ENCODE measurements at places on chromosomes 3 and 15. TPM values are rescaled to one million over a fixed set of nuclear protein-coding genes. Genes with fewer than 3 reads are reported as not detected.

- DNase-seq, result no peak
These were observed 12.9 kb downstream of the VPS13C start for GRCh38 chr15:62047282-62047827.

- DNase-seq, result no peak
These were observed 296.1 kb downstream of the LRTM1 start for GRCh38 chr3:54631516-54632325.

DNA sequence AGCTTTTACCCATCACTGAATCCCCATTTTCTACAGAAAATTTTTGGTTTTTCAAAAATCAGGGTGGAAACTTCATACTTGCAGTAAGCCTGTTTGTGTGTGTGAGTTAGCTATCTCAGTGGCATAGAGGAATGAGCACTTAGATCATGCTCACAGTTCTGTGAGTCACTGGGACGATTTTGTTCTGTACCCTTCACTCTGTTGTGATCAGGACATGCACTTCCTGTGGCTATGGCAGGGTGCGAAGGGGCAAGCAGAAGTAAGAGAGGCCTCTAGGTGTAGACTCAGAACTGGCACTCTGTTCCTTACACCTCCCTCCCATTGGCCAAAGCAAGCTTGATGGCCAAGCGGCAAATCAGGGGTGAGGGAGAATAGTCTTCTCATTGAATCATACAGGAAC, 11.6 kb downstream of the NIPA2 start:
- no peak for DNase-seq

- DNase-seq, result peak; percentile 85
These were observed 241.7 kb upstream of the ICE2 start for GRCh38 chr15:60720493-60721256.

GRCh38 chr3:156463123-156463522, 91.8 kb downstream of the SSR3 start:
- no peak for DNase-seq

DNA sequence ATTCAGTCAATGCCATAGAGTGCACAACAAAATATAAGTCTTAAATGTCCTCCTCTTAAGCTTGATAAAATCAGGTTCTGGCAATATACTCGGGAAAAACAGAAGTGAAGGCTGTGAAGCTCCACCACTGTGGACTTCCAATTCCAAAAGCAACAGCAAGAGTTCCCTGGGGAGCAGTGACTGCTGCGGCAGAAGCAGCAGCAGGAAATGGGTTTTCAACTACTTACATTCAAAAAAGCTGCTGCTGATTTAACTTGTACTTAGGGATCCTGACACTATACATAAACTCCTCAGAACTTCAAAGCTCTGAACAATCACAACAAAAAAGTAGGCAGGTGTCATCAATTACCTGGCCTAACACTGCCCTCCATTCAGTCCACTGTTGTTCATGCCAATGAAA, 4.7 kb downstream of the CEP152 start:
- DNase-seq, result no peak

GRCh38 chr3:75951941-75952340, 166.6 kb upstream of the ZNF717 start:
- no peak for DNase-seq

GRCh38 chr3:29515451-29515850, 234.6 kb downstream of the RBMS3 start:
- DNase-seq, result peak; percentile 5

DNA sequence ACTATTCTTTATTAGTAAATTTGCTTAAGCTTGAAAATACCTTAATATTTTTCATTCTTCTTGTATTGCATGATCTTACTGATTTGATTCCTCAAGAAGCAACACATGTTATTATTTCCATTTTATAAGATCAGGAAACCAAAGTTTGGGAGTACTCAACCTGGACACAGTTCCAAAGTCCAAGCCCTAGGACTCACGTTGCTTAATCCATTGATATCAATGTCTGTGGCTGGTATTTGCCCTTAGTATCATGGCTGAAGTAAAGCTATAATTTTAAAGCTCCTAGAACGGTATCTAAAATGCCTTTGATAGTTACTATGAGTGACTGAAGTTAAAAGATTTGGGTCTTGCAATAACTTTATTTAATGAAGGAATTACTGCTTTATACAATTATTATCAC, 1045.3 kb downstream of the TUSC7 start:
- no peak for DNase-seq

GRCh38 chr15:42138968-42139386, 17.5 kb downstream of the PLA2G4F start:
- DNase-seq, result no peak

- DNase-seq, result peak; percentile 72
These were observed 4.6 kb downstream of the BCL6 start for GRCh38 chr3:187740421-187741399.

- DNase-seq, result no peak
These were observed 184.0 kb upstream of the SATB1 start for GRCh38 chr3:18609187-18609586.

DNA sequence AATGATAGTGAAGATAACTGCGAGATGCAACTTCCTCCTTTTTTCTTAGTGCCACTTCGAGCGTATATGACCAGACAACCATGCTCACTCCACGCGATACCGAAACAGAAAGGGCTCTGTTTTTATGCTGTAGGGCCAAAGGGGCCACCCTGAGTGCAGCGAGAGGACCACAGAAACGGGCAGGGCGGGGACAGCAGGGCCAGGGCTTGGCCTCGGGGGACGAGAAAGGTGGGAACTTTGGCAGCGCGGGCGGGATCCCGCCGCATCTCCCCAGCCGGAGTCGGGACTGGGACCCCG, 483 bp downstream of the VPS13C start:
- DNase-seq, result peak; percentile 83

DNA sequence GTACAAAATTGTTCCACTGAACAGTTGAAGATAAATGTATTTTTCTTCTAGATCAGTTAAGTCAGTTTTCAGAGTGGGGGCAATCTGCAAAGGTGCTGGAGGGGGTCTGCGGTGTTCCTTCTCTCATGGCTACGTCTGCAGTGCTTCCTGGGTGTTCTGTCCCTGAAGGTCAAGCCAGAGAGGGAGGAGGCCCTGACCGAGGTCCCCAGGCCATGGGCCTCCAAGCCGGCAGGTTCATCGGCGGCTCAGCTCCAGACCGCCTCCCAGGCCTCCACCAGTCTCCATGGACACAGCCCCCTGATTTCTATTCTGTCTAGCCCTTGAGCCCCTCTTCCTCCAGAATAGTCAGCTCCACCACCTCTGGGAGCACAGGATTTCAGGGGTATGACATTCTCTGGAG, 28.5 kb upstream of the TSEN2 start:
- DNase-seq, result no peak

- DNase-seq, result no peak
These were observed 40.0 kb downstream of the USP3 start for GRCh38 chr15:63544258-63545026.

GRCh38 chr3:9826815-9827573, 16.8 kb downstream of the RPUSD3 start:
- peak; percentile 51 for DNase-seq

GRCh38 chr3:24433838-24434591, 60.6 kb downstream of the THRB start:
- DNase-seq, result no peak

DNA sequence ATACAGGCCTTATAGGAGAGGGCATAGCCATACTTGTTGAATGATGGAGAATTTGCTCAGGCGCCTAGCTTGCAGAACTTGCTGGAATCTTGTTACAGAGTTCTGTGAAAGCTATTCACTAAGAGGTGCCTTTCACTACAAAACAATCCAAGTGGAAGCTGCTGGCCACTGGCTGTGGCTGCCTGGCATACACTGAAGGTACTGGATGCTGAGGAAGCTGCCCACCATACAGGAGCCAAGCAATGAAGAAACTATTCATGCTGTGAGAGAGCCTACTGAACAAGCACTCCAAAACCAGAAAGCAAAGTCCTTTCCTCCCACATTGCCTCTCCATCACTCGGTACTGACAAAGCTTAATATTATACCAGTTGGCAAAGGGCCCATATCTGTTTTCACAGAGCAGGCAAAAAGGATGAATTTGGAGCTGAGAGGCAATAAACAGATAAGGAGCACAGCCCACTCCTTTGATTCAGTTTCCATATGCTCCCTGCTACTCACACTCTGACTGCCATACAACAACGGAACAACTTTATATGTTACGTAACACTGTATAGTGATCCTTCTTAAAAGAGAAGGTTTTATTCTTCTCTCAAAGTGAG, 192.6 kb upstream of the ALCAM start:
- DNase-seq, result no peak

DNA sequence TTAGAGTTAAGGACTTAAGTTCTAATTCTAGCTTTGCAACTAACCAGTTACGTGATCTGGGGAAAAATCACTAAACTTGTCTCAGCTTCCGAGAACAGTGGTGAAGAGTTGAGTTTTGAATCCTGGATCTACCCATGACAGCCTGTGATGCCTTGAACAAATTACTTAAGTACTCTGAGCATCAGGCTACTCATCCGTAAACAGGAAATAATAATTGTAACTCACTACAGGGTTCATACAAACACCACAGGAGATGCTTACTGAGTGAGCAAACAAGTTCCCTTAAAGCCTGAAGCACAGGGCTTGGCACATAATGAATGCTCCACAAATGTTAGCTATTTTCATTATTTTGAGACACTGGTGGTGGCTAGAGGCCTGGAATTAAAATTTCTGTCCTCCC, 158.8 kb downstream of the ERC2 start:
- DNase-seq, result no peak

- DNase-seq, result no peak
These were observed 2.7 kb upstream of the MNS1 start for GRCh38 chr15:56467616-56468015.

GRCh38 chr15:45523166-45523460, 558 bp upstream of the SLC30A4 start:
- peak; percentile 3 for DNase-seq

GRCh38 chr3:107662124-107662507, 139.4 kb downstream of the BBX start:
- no peak for DNase-seq

- DNase-seq, result no peak
These were observed 71.6 kb upstream of the ZNF280D start for GRCh38 chr15:56804938-56805337.

DNA sequence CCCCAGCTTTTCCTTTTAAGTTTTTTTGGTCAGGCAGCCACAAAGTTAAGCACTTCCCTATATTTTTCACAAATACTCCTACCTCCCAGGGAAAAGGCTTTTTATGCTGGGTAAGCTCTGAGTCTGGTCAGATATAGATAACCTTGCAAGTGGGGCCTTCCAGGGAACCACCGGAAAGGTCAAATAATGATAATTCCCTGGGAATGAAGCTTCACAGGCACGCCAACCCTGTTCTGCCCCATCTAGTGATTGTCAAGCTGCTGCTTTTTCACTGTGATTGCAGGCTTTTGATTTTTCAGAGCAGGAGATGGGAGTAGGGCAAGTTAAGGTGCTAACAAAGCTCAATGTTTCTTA, 121.0 kb downstream of the ZNF609 start:
- DNase-seq, result no peak

- no peak for DNase-seq
These were observed 4.2 kb downstream of the NCBP2 start for GRCh38 chr3:196938124-196938523.

DNA sequence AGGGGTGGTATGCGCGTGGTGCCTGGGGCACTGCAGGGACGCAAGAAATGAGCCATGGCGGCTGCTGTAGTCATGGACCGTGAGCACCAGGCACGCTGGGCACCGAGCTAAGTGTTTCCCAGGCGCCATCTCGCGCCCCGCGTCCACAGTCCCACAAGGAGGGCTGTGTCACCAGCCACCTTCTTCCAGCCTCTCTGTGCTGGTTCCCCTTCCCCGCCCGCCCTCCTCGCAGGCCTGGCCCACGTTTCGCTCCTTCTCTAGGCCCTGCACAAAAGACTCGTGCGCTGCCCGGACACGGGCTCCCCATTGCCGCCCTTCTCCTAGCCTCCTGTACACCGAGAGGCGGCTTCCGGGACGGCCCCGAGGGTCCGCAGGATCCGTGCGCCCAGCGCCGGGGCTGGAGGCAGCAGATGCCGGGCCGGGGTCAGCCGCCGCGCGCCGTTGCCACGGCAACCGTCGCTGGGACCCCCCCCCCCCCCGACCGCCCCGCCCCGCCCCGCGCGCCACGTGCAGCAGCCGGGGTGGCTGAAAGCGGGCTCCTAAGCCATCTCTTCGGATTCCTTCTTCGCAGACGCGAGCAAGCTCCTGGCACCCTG, 113.4 kb downstream of the SRGAP3 start:
- peak; percentile 5 for DNase-seq

DNA sequence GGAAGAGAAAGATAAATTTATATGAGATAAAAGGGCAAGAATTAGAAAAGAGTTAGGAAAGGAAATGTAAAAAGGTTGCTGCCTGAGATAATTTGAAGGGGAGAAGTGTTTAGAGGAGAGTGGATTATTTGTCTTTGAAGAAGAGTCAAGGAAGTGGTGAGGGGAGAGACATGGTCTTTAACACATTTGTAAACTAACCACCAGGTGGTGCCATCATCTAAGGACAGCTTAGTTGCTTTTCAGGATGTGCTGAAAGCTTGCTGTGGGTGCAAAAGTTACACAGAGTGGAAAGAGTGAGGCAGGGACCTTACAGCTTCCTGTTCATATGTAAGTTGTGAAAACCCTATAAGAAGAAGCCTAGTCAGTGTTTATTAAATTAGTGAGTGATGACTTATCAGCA, 114.1 kb upstream of the DNAJC19 start:
- peak; percentile 44 for DNase-seq

GRCh38 chr15:80934761-80935221, 54.8 kb downstream of the MESD start:
- DNase-seq, result no peak

GRCh38 chr15:80152180-80152895, 461 bp upstream of the FAH start:
- DNase-seq, result peak; percentile 97

Gene RGMA
- not detected for total RNA-seq

Gene PLCD1
- 6.2 TPM for total RNA-seq

Gene SPPL2A
- total RNA-seq, result 48.8 TPM

Gene GPR160
- 6.2 TPM for total RNA-seq

Gene PEX5L
- total RNA-seq, result not detected

Gene PTPRG
- not detected for total RNA-seq

Gene HIGD2B
- total RNA-seq, result 0.32 TPM

Gene CFAP92
- 0.83 TPM for total RNA-seq

Gene HRG
- not detected for total RNA-seq

Gene CHRFAM7A
- total RNA-seq, result 1.0 TPM

Gene SLC28A1
- total RNA-seq, result not detected

Gene SLC9C1
- not detected for total RNA-seq

Gene NOX5
- total RNA-seq, result not detected

Gene GHSR
- not detected for total RNA-seq

Gene SLCO2A1
- total RNA-seq, result not detected

Gene NLGN1
- not detected for total RNA-seq

Gene CD276
- total RNA-seq, result 0.31 TPM

Gene PLA2G4E
- not detected for total RNA-seq

Gene P2RY1
- 1.7 TPM for total RNA-seq

Gene UPK1B
- not detected for total RNA-seq

All from activated CD8-positive, alpha-beta T cell treated with anti-CD3 and anti-CD28 coated beads for 36 hours (primary cell).